ENCODE measurements at places on chromosomes 12 and 14.

DNA sequence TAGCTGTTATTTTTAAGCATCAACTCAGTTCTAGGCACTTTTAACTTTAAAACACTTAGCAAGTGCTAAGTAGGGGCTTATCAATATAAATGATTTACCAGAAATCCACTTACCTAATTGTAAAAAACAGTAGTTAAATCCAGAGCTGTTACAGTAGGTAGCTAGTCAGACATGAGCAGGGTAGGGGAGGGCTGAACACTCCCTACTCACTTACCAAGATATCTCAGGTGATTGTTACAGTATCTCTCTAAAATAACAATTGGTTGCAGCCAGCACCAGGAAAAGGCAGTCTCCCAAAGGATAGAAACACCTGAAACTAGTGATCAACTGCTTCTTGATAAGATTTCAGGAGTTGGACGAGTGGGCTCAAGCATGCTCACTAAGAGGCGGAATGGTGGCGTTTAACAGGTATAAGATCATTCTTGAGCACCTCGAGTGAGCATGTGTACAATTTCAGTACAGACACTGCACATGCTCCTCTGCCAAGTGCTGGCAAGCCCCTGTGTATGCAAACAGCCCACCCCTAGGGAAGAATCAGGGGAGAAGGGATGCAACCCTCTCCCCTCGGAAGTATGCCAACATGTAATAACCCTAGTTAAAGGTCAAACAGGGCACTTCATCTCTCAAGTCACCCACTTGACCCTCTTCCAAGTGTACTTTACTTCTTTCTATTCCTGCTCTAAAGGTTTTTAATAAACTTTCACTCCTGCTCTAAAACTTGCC is 1113.6 kb upstream of the SEL1L start:
- no peak for DNase-seq

GRCh38 chr14:87935886-87936285 is 57.1 kb downstream of the GALC start:
- DNase-seq = no peak

DNA sequence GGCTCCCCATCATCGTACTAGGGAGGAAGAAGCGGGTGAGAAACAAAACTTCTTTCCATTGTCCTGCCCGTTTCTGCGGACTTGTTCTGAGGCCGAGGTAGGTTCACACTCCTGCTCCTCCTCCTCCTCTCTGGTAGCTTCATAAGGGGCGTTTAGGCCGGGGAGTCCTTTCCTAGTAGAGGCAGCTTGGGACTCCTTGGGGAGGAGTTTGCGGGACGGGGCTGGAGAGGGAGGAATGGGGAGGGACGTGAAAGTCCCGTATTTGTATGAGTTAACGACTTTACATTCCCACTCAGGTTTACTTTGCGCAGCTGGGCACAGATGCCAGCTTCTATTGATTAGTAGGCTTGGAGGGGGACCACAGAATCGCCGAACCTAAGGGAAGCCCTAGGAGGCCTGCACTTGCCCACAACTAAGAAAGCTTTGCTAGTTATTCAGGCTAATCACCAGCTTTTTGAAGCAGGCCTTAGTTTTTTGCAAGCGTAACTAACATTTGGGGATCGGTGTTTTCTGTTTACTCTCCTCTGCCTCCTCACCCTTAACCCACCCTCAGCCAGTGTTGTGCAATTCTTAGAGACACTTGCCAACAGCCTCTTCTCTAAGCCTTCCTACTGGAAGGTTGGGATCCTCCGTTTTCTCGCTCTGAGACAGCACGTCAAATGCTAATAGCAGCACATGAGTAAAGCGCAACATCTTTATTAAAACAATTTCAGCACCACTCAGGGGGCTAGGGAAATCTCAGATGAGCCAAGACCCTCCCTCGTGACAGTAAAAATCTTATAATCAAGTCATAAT is 499 bp downstream of the RNASE4 start:
- DNase-seq = peak; percentile 59

- DNase-seq = no peak
These were observed 14.1 kb downstream of the PRKD1 start for GRCh38 chr14:29913566-29913965.

- no peak for DNase-seq
These were observed 4.1 kb upstream of the MIA2 start for GRCh38 chr14:39229601-39230110.

- DNase-seq = no peak
These were observed 963 bp upstream of the TINF2 start for GRCh38 chr14:24243336-24243836.

All from fibroblast of the conjunctiva (primary cell).